ENCODE measurements at places on chromosomes 16 and 17.

- DNase-seq, result no peak
Observed at GRCh38 chr16:84562174-84562815, 55.6 kb downstream of the COTL1 start.

- DNase-seq, result peak; percentile 99
Observed at GRCh38 chr16:56450986-56451752, at the start of the genes NUDT21 and OGFOD1. Gene NUDT21, minus strand, starts transcription at chr16:56451332. Its CDS starts 130 bp downstream, at chr16:56451202. Gene OGFOD1, plus strand, starts transcription at chr16:56451554. Its CDS starts 59 bp downstream, at chr16:56451613.

- DNase-seq, result peak; percentile 73
Observed at GRCh38 chr16:17578981-17579874, 108.5 kb upstream of the XYLT1 start.

- no peak for DNase-seq
Observed at GRCh38 chr17:33583518-33584417, 290.7 kb upstream of the ASIC2 start.

GRCh38 chr17:76981545-76982295 lies 113.5 kb downstream of the MGAT5B start:
- no peak for DNase-seq
